ENCODE measurements at places on chromosomes 13 and 19.

- no peak for DNase-seq
Measured at GRCh38 chr13:39588384-39588783, 14.6 kb downstream of the LHFPL6 start.

DNA sequence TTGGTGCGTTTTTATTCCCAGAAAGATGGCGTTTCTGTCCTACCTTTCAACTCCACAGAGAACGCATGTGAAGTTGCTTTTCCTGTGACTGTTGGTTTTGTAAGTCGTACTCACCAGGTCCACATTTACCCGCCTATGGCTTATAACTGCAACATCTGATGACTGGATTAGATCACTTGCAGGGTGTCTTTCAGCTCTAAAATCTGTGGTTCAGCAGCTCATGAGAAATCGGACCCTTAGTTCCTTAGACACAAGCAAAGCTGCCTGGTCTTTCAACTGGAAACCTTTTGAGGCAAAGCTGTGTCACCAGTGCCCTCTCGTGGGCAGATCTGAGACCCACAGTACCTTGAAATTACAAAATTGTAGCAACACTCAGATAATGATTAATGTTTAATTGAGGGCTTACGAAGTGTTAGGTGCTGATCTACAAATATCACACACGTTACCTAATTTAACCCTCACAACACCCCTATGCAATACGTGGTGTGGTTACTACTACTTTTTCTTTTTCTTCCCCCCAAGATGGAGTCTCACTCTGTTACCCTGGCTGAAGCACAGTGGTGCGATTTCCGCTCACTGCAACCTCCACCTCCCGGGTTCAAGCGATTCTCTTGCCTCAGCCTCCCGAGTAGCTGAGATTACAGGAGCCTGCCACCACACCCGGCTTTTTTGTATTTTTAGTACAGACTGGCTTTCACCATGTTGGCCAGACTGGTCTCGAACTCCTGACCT, 65.4 kb downstream of the RUBCNL start:
- peak; percentile 85 for DNase-seq

DNA sequence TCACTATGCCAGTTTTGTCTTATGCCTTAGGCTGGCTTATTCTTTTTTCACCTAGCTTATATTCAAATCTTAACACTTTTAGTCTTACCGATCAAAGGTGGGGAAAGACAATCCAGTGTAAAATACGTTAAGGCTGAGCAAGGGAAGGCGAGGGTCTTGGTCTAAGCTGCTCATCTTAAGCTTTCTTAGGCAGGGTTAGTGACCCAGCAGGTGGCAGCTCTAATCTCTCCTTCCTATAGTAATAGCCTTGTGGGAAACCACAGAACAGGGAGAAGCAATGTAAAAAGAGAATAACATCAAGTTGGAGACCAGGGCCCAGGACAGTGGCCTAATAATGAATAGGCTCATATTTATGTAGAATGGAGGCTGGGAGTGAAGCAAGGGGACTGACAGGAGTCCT, 45.9 kb downstream of the COG3 start:
- no peak for DNase-seq

GRCh38 chr19:30647891-30648720, 275.9 kb downstream of the ZNF536 start:
- no peak for DNase-seq

GRCh38 chr19:9132422-9132821, 5.7 kb upstream of the OR7G3 start:
- DNase-seq: no peak

DNA sequence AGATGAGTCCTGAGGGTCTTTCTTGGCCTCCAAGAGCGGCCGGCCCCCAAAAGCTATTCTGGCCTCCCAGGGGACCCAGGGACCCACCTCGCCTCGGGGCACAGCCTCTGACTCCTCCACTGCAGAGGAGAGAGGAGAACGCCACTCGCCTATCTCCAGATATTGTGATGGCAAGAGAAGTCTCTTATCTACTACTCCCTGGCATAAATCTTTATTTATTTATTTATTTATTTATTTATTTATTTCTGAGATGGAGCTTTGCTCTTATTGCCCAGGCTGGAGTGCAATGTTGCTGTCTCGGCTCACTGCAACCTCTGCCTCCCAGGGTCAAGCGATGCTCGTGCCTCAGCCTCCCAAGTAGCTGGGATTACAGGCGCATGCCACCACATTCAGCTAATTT, 11.0 kb downstream of the SLC7A9 start:
- no peak for DNase-seq

DNA sequence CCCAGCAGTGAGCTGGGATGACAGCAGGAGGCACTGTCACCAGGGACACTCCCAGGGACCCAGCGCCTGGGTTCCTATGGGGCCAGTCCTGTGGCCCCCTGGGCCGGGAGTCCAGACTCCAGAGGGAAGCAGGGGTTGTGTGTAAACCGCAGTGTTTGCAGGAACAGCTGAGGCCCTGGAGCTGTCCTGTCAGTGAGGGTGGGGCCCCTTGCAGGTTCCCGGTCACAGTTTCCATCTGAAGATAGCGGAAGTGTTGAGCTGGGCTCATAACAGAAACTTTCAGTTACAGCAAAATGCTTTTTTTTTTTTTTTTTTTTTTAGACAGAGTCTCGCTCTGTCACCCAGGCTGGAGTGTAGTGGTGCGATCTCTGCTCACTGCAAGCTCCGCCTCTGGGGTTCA, 17.7 kb upstream of the CSNK1G2 start:
- peak; percentile 72 for DNase-seq

- DNase-seq: no peak
Measured at GRCh38 chr19:46878613-46879375, 18.0 kb downstream of the ARHGAP35 start.

- peak; percentile 59 for DNase-seq
Measured at GRCh38 chr19:10854350-10855089, 6.3 kb downstream of the C19orf38 start.

DNA sequence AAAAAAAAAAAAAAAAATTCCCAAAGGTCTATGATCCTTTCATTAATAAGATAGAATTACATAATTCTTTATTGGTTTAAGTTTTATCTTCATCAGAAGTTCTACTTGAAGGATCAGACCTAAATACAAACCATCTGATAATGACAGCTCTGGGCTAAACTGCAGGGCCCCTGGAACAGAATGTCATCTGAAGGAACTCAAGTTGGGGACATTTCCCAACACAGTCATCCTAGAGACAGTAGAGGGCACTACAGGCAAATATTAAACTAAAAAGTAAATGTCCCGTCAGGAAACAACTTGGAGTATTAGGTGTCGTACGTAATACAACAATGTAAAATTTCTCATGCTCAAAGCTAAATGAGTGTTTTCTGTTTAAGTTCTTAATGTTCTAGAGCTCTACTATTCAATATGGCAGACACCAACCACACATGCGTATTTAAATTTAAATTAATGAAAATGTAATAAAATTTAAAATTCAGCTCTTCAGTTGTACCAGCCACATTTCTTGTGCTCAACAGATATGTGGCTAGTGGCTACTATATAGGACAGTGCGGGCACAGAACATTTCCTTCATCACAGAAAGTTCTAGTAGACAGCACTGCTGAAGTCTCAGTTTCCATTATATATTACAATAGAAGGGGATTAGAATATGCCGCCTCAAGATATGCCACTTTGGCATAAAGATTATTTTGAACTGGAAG, 21.8 kb upstream of the NAXD start:
- peak; percentile 84 for DNase-seq

DNA sequence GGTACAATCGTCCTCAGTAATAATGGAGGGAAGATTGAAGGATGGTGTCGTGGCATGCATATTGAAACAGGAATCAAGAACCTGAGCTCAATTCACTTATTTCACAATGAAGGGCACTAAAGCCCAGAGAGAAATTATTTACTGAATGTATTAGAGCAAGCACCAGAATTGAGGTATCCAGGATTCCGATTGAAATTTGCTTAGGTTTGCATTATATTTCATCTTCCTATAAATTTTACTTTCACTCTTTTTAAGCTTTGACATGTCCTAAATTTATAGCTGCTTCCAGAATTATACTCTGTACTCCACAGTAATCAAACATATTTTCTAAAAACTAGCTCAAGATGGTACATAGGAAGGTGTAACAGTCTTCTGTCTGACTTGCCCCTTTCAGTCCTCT, 454.9 kb upstream of the HTR2A start:
- DNase-seq: no peak

DNA sequence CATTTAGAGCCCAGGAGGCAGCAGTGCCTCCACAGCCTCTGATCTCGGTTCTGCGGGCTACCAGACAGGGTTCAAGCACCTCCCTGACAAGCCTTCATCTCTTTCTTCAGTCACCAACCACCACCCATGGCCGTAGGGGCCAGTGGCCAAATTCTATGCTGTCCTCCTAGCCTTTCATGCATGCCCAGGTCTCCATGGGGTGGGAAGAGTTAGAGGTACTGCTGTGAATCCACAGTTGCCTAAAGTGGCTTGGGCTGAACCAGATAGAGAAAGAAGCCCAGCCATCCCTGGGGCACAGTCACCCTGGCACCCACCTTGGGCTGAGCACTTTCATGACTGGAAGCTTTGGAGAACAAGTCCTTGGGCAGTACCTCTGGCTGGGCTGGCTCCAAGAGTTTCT, 97.4 kb downstream of the ZDHHC20 start:
- no peak for DNase-seq

- no peak for DNase-seq
Measured at GRCh38 chr13:105627270-105627669, 908.2 kb downstream of the EFNB2 start.

- no peak for DNase-seq
Measured at GRCh38 chr19:9936326-9937000, at the start of gene OLFM2. TSS of gene OLFM2 (minus strand) at chr19:9936515. CDS start at chr19:9936366, 149 bp downstream.

GRCh38 chr13:74450525-74450845, 316.3 kb upstream of the KLF12 start:
- no peak for DNase-seq

DNA sequence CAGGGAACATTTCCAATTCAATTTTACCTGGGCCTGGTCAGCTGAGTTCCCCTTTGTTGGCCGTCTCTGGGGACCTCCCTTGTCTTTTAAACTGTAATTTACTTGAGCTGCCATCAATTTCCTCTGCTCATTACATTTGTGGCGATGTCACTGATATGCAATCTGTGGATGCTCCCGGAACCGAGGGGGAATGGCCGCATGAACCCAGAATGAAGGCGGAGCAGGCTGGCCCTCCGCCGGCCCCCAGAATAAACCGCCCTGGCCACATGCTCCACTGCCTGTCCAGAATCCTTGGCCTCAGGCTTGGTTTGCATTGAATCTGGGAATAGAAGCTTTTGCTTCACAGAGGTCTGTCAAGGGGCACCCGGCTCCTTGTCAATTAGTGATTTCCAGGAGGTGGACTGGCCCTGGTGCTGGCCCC, 276.8 kb downstream of the TEX29 start:
- DNase-seq: no peak

DNA sequence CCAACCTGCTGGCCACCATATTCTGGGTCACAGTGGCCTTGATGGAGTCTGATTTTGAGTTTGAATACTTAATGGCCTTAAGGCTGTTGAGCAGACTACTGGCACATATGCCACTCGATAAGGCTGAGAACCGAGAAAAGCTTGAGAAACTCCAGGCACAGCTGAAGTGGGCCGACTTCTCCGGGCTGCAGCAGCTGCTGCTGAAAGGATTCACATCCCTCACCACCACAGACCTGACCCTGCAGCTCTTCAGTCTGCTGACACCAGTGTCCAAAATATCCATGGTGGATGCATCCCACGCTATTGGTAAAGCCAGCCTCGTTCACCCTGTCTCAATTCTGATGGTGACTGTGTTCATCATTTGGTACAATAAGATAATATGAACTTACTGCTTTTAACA, 77.5 kb downstream of the ZAR1L start:
- no peak for DNase-seq

- DNase-seq: no peak
Measured at GRCh38 chr19:29851769-29852521, 40.2 kb downstream of the CCNE1 start.

GRCh38 chr19:51259348-51260245, 8.7 kb downstream of the SIGLECL1 start:
- DNase-seq: peak; percentile 80

- DNase-seq: no peak
Measured at GRCh38 chr19:2976609-2977000, 759 bp upstream of the TLE6 start.

- no peak for DNase-seq
Measured at GRCh38 chr19:18504886-18505610, 16.8 kb downstream of the ELL start.

- peak; percentile 7 for DNase-seq
Measured at GRCh38 chr19:41860419-41861115, 512 bp downstream of the RPS19 start.

- peak; percentile 23 for DNase-seq
Measured at GRCh38 chr19:5369962-5370367, 29.4 kb upstream of the PTPRS start.

DNA sequence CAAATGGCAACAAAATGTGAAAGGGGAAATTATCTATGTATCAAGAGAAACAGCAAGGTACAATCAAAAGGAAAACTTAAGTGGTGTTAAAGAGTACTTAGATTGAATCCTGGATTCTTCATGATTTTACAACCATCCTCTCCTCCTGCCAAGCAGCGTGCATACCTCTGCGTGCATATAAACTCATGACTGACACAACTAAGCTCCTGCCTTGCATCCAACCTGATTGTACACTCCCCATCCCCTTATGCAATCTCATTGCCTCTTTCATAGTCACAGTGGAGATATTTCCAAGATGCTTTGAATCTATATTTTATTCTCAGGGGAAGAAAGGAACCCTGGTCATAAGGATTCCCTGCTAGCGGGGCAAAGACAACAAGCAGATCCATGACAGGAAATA, 499.9 kb downstream of the KCTD12 start:
- DNase-seq: no peak

DNA sequence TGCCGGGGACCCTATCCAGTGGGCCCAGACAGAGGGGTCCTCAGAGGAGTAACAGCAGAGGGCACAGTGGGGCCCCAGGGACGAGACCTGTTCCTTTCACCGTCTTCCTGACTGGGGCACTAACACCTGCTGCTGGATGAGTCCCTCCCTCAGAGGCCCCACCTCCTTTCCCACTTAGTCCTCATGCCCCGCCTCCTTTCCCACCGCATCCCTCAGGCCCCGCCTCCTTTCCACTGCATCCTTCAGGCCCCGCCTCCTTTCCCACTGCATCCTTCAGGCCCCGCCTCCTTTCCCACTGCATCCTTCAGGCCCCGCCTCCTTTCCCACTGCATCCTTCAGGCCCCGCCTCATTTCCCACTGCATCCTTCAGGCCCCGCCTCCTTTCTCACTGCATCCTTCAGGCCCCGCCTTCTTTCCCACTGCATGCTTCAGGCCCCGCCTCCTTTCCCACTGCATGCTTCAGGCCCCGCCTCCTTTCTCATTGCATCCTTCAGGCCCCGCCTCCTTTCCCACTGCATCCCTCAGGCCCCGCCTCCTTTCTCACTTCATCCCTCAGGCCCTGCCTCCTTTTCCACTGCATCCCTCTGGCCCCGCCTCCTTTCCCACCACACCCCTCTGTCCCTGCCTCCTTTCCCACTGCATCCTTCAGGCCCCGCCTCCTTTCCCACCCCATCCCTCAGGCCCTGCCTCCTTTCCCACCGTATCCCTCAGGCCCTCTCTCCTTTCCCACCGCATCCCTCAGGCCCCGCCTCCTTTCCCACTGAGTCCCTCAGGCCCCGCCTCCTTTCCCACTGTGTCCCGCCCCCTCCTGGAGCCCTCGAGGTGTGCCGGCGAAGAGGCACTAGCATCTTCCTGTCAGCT, 6.7 kb downstream of the SPPL2B start:
- no peak for DNase-seq

All from inflammatory macrophage (primary cell).